Activated T-cell treated with anti-CD3 and anti-CD28 coated beads, Interleukin-2, amount 50 U/mL, for 72 hours (primary cell): ENCODE measurements at places on chromosomes 1 and 21. TPM values are rescaled to one million over a fixed set of nuclear protein-coding genes. Genes with fewer than 3 reads are reported as not detected.

The SLC1A7 gene
- total RNA-seq = not detected

The FGR gene
- 0.62 TPM for total RNA-seq

The LHX8 gene
- not detected for total RNA-seq

The ADGRL2 gene
- total RNA-seq = not detected

The INAVA gene
- total RNA-seq = not detected

The SDHC gene
- 141 TPM for total RNA-seq

The FTCD gene
- total RNA-seq = 1.00 TPM

The RAB42 gene
- total RNA-seq = not detected

The RSPH1 gene
- 0.36 TPM for total RNA-seq

The MATN1 gene
- total RNA-seq = 1.2 TPM

The THRAP3 gene
- total RNA-seq = 108 TPM

The LYPLAL1 gene
- 27.6 TPM for total RNA-seq

The VSIG8 gene
- total RNA-seq = not detected

The MFSD2A gene
- 7.2 TPM for total RNA-seq

The C8B gene
- not detected for total RNA-seq

The FAM177B gene
- total RNA-seq = not detected

The DONSON gene
- 39.7 TPM for total RNA-seq

The SELP gene
- total RNA-seq = 3.6 TPM
